Activated CD8-positive, alpha-beta memory T cell treated with anti-CD3 and anti-CD28 coated beads for 48 hours (primary cell): ENCODE measurements at places on chromosomes 12 and 14.

DNA sequence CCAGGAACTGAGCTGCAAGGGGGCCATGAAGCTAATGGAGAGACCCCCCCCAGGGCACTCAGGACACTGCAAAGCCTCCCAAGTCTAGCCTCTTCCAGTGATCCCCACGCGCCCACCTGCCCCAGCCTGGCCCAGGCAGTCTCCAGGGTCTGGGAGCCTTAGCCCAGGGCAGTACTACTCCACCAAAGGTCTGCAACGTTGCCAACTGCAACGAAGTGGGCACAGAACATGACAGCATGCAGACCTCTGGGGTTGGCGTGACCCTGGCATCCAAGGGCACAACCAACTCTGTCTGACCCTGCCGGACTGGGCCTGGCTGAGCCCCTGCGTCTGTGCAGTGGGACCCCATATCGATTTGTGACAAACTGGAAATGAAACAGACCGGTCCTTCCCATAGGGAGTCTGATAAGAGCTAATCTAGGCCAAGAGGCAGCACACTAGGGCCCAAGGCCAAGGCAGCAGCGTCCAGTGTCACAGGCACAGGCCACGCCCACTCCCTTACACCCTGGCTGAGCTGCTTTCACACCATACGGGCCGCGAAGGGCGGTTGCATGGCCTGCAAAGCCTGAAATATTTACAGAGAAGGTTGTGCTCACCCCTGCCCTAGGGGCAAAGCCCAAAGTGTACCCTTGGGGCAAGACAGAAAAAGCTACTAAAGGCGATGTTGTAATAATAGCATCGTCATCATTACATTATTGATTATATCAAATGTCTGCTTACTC lies 76.7 kb downstream of the NCOR2 start:
- no peak for DNase-seq

GRCh38 chr12:20620261-20620660 lies 74.9 kb upstream of the SLCO1C1 start:
- DNase-seq, result no peak

DNA sequence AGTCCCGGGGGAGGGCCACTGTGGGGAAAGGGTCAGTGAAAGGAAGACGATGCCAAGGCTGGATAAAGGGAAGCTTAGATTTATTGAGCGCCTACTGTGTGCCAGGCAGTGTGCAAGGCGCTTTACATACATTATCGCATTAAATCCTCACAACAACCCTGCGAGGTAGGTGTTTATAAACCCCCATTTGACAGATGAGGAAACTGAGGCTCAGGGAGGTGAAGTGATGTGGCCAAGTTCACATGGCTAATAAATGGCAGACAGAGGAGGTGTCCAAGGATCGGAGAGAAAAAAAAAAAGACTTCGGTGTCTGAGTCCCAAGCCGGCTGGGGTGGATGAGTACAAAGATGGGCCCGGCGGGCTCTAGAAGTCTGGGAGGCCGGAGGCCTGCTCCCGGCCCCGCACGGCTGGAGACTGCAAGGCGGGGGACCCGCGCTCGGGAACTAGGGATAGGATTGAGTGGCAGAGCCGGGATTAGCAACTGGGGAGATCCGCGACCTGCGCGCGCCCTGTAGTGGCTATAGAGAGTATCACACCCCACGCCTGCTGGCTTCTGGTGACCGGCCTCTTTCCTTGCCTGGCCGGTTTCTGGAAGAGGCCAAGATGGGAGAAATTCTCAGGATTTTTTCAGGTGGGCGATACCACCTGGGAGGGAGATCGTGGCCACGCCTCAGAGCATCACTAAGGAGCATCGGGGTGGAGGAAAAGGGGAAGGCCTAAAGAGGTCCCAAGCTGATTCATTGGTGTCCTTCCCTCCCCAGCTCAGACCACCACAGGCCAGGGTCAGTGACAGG lies 3.9 kb downstream of the DDN start:
- DNase-seq, result no peak

DNA sequence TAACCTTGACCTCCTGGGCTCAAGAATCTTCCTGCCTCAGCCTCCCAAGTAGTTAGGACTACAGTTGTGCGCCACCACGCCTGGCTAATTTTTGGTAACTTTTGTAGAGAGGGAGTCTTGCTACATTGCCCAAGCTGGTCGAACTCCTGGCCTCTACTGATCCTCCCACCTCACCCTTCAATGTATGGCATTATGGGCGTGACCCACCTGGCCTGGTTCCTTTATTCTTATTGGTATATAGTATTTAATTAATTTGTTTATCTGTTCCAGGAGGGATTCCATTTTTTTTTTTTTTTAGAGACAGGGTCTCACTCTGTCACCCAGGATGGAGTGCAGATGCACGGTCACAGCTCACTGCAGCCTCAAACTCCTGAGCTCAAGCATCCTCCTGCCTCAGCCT lies 40.9 kb upstream of the EAPP start:
- no peak for DNase-seq

- DNase-seq, result no peak
Measured at GRCh38 chr12:19624491-19624890, 185.2 kb downstream of the AEBP2 start.

DNA sequence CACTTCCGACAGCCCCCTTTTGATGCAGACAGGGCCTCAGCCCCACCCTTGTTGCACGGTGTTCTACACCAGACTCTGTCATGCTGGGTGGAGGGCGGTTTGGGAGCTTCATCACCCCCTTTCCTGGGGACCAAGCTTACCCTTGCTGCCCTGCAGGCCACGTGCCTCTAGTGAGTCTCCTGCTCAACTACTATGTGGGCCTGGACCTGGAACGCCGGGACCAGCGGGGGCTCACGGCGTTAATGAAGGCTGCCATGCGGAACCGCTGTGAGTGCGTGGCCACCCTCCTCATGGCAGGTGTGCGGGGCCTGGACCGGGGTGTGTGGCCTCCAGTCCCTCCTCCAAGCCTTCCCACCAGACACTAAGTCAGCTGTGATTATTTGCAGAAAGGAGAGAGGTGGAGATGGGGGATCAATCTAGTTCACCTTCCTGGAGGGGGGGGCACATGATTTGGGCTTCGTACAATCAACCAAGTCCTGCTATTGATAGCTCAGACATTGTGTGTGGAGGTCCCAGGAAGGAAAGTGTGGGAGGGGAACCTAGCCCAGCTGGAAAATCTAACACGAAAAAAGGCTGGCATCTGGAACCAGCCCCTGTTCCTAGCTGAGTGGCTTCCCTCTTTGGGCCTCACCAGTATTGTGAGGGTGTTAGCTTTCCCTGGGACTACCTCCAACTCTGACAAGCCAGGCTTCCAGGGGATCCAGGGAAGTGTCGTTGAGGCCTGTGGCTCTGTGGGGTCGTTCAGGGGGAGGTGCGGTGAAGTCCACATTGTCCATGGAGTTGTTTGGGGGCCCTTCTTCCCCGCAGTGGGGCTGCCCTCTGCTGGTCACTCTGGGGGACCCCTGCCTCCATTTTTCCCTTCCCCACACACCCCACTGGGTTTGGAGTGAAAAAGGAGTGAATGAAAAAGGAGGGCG lies 1.6 kb downstream of the ANKRD33 start:
- DNase-seq, result no peak

DNA sequence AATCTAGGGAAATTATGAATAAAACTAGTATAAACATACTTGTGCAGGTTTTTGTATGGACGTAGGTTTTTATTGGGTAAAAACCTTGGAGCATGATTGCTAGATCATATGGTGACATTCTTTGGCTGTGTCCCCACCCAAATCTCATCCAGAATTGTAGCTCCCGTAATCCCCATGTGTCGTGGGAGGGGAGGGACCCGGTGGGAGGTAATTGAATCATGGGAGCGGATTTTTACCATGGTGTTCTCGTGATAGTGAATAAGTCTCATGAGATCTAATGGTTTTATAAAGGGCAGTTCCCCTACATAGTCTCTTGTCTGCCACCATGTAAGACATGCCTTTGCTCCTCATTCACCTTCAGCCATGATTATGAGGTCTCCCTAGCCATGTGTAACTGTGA lies 120.9 kb downstream of the FOXA1 start:
- no peak for DNase-seq

DNA sequence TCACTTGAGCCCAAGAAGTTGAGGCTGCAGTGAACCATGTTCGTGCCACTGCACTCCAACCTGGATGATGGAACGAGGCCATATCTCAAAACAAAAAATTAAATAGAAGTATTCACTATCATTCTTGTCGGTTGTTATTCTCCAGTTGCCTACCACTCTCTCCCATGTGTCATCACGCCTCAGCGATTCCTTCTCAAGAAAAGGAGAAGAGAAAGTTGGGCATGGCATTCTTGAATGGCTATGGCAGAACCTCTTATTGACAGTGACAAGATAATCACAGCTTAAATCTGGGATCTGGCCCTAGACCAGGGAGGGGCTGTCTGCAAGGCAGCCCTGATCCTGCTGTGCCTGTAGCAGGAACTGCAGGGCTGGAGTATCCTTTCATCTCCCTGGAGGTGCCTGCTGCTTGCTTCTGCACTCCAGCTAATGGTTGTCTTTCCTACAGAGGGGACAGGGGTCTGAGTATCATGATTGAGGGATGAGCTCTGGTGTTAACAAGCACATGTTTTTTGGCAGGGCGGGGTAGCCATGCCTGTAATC lies 12.8 kb upstream of the MLEC start:
- DNase-seq, result no peak

DNA sequence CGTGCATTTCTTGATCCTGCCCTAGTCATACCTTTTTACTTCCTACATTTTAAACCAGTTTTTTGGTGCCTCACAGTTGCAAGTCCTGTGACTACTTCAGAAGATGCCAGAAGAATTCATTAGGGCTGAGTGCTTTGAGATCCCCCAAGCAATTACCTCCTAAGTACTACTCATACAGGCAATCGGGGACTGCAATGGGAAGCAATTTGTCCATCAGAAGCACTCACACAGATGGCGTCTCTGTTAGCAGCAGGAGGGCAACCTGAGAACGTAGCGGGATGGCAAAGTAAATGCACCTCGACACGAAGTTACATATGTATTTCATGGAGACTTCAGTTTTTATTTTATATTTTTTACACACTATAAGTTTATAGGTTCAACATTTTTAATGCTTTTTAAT lies 188.3 kb downstream of the CAPZA3 start:
- no peak for DNase-seq

DNA sequence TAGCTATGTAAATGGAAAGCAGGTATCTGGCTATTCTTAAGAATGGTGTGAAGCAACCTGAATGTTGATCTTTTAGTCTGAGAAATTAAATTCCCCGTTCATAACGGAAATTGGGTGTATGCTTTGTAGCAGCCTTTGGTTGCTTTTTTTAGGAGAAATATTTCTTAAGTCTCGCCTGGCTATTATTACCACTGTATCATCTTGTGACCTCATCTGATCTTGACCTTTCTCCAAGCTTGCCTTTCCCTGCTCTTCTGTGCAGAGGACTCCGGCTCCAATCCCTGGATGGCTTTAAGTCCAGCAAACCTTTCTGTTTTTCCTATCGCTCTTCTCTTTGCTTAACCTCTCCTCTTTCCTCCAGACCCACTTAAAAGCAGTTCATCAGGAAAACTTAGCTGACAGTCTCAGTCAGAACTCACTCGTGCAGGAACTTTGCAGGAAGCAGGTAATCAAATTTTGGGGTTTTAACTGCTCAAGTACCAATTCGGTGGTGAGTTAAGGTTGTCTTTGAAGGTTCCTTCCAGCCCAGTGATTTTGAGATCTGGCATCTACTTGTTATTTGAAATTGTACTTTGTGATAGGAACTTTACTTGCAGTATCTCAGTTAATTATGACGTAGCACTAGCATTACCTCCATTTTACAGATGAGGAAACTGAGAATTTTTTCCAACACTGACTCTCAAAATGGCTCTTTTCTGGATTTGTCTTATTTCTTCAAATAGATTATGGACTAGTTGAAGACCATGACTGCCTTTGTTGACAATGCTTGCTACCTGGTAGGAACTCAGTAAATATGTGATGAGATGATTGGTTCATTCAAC lies 14.1 kb downstream of the PPFIBP1 start:
- DNase-seq, result no peak

DNA sequence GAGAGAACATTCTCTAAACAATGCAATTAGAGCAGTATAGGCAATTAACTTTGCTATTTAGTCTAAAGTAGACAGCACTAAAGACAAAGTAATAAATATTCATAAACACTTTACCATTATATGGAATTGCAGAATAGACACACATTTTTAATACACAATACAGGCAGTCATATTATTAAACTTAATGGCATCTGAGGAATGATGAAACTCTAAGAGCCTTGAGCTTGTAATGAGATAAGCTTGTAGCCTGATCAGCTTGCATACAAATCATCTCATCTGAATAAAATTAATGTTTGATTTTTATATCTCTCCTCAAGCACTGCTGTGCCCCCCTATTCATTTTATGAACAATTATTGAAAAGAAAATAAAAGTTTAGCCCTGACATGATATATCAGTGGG lies 107.6 kb downstream of the MGAT4C start:
- no peak for DNase-seq

GRCh38 chr12:107254258-107254856 lies 161.0 kb upstream of the CRY1 start:
- no peak for DNase-seq

GRCh38 chr12:110117956-110118685 lies 6.0 kb upstream of the IFT81 start:
- DNase-seq, result no peak

DNA sequence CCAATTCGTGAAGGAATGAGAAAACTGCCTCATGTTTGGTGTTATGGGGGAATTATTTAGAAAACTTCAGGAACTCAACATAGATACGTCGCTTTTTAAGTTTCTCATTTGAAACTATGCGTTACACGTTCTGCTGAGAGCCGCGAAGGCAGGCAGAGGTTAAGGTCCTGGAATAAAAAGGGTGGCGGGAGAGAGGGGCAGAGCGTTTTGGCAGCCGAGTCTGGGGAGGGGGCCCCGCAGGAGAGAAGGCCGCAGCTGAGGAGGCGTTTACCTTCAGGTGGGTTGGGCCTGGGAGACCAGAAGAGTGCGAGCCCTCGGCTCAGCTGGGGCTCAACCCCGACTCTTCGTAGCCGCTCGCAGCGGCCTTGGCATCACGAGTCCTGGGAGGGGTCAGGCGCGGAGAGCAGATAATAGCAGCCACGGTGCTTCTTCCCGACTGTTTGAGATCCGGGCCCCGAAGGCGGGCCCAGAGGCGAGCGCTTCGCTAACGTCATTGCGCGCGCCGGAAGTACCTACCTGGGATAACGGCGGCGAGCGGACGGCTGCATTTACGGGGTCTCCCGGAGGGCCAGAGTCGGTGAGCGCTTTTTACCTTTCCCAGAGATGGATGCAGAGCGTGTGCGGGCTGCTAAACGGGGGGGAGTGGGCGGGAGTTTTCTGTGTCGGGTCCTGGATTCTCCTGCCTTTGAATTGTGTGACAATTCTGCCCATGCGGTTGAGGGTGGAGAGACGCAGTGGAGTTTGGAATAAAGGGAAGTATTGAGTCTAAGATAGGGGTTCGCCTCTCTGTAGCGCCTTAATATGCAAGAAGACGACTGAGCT lies at the start of the genes PPHLN1 and ZCRB1:
Gene PPHLN1, plus strand, starts transcription at position 515 of the 822 bp plus-strand sequence. CDS start 9,736 bp downstream, outside the sequence.
Gene ZCRB1, minus strand, starts transcription at position 442 of the 822 bp plus-strand sequence. CDS start 1,992 bp downstream, outside the sequence.
- DNase-seq, result peak; percentile 74

DNA sequence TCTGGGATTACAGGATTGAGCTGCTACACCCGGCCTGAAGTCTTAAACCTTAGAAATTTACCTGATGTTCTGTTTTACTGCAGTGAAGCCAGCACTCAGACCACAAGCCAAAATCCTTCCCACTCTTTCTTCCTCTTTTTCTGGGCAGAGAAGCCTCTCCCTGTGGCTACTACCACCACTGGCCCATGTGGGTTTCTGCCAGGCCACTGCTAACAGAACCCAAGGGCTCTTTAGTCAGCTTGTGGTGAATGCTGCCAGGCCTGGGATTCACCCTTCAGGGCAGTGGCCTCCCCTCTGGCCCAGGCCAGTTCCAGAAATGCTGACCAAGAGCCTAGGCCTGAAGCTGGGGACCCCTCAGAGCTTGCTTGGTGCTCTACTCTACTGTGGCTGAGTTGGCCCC lies 35.3 kb downstream of the GAS2L3 start:
- DNase-seq, result no peak

- no peak for DNase-seq
Measured at GRCh38 chr12:120466560-120467315, 2.8 kb downstream of the SRSF9 start.
